Neural progenitor cell (in vitro differentiated cells): ENCODE measurements at places on chromosomes 2 and 18. TPM values are rescaled to one million over a fixed set of nuclear protein-coding genes. Genes with fewer than 3 reads are reported as not detected.

Gene UGT1A5
- total RNA-seq = not detected in 2 replicates

- H3K4me1 ChIP-seq = peaks cover 16% of the 10 kb centered on the region
- H3K27ac ChIP-seq = no peak overlapping the region
- no peaks in the 10 kb centered on the region for H3K36me3 ChIP-seq
Observed at GRCh38 chr2:217834744-217835513, 167.9 kb downstream of the TNS1 start.

GRCh38 chr18:3914833-3915610 is 465.1 kb downstream of the TGIF1 start:
- no peaks in the 10 kb centered on the region for H3K4me1 ChIP-seq
- DNase-seq = no peak
- H3K27ac ChIP-seq = no peak overlapping the region
- H3K36me3 ChIP-seq = no peaks in the 10 kb centered on the region
- H3K4me3 ChIP-seq = no peak overlapping the region

DNA sequence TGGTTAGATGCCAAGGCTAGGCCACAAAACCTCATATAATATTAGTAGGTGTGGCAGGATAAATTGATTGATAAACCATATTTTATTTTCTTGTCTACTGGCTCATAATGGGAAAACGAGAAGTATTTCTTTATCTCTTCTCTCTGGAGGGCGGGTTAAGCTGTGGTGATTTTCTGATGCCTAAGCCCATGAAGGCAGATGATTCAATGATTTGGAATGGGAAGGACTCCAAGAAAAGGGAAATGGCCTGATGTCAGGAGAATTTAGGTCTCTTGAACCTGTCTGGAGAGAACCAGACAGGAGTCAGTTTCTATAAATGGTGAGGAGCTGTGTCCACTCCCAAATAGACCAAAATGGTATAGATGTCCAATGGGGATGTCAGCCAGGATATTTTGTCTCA is 18.7 kb upstream of the MAP4K3 start:
- peaks cover 5% of the 10 kb centered on the region for H3K36me3 ChIP-seq
- no peak overlapping the region for H3K4me3 ChIP-seq
- no peak overlapping the region for H3K27ac ChIP-seq
- no peak for DNase-seq
- H3K27me3 ChIP-seq = no peaks in the 10 kb centered on the region
- H3K4me1 ChIP-seq = no peaks in the 10 kb centered on the region

Gene NTSR2
- total RNA-seq = not detected in 2 replicates

DNA sequence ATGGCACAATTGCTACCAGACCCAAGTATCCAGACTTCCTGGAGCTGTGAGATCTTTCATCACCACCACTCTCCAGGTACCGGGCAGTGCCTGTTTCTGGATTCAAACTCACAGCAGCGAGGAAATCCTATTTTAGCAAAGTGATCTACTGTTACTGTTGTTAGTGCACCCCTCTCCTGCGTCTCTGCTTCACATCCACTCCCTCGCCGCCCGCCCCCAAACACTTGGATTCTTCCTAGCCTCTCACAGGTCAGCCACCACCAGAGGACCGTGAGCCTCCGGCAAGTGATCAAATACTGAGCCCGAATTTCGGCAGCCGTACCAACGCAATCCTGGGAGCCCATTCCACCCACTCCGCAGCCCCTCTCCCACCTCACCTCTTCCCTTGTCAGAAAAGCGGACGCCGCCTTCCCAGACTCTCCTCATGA is 519 bp downstream of the METTL4 start:
- peak overlapping the region; percentile 84 for H3K4me3 ChIP-seq
- no peaks in the 10 kb centered on the region for H3K27me3 ChIP-seq
- H3K4me1 ChIP-seq = peaks cover 22% of the 10 kb centered on the region
- peaks cover 12% of the 10 kb centered on the region for H3K36me3 ChIP-seq
- H3K27ac ChIP-seq = peak overlapping the region; percentile 97

DNA sequence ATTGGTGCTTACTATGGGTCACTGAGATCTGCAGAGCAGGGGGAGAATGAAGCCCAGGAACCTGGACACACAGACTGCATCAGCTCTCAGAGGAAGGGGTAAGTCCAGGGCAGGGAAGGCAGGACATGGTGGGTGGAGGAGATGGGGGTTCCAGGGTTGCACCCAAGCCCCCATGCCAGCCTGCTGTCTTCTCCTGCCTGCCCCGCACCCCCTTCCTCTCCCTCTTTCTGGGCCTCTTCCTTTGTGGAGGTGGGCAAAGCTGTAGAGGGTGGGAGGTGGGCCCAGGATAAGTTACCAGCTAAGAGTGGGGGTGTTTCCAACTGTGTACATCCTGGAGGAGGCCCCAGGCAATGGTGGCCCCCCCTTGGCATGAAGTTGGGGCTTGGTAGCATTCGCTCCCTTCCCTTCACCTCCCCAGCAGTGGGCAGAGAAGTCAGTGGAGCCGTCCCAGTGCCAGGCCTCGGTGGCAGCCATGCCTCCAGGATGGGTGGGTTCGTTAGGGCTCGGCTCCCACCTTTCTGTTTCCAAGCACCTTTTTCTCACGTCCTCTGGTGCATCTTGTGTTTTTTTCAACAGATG is 132.2 kb downstream of the CLIP4 start:
- H3K4me3 ChIP-seq = no peak overlapping the region
- H3K27me3 ChIP-seq = no peaks in the 10 kb centered on the region
- no peak for DNase-seq
- H3K4me1 ChIP-seq = peaks cover 4% of the 10 kb centered on the region

Gene SNX17
- 65.2 and 92.6 TPM in 2 replicates for total RNA-seq

GRCh38 chr2:69138793-69139459 is 125.9 kb downstream of the ANTXR1 start:
- no peaks in the 10 kb centered on the region for H3K36me3 ChIP-seq
- no peaks in the 10 kb centered on the region for H3K27me3 ChIP-seq
- H3K4me3 ChIP-seq = no peak overlapping the region
- H3K4me1 ChIP-seq = peaks cover 5% of the 10 kb centered on the region
- no peak overlapping the region for H3K27ac ChIP-seq

GRCh38 chr2:18662689-18663088 is 73.3 kb upstream of the NT5C1B start:
- H3K4me3 ChIP-seq = no peak overlapping the region
- DNase-seq = no peak
- H3K36me3 ChIP-seq = no peaks in the 10 kb centered on the region
- no peaks in the 10 kb centered on the region for H3K27me3 ChIP-seq
- no peaks in the 10 kb centered on the region for H3K4me1 ChIP-seq

Gene GPR75
- total RNA-seq = 0.94 and 1.1 TPM in 2 replicates

DNA sequence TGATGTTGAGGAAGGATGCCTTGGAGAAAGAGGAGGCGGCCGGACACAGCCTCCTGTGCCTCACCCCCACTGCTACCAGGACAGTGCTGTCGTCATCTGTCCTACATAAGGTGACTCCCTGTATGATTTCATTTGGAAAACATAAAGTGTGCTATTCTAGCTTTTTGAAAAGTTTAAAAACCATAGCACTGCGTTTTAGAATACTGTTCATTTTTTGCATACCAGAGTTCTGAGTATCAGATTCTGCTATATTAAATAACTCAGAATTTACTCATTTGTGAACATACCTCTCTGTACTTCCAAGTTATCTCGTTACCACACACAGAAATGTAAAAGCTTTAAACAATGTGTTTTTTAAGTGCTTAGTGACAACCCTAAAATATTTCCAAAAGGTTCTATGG is 302.9 kb downstream of the LRRTM1 start:
- no peaks in the 10 kb centered on the region for H3K27me3 ChIP-seq

GRCh38 chr2:114442510-114442909 is at the start of gene DPP10:
TSS of gene DPP10 (plus strand) at chr2:114442641.
- peak; percentile 82 for DNase-seq
- no peaks in the 10 kb centered on the region for H3K4me1 ChIP-seq
- H3K27me3 ChIP-seq = no peaks in the 10 kb centered on the region
- H3K27ac ChIP-seq = no peak within 1 kb of the TSS
